ENCODE measurements at places on chromosomes 6 and 20.

DNA sequence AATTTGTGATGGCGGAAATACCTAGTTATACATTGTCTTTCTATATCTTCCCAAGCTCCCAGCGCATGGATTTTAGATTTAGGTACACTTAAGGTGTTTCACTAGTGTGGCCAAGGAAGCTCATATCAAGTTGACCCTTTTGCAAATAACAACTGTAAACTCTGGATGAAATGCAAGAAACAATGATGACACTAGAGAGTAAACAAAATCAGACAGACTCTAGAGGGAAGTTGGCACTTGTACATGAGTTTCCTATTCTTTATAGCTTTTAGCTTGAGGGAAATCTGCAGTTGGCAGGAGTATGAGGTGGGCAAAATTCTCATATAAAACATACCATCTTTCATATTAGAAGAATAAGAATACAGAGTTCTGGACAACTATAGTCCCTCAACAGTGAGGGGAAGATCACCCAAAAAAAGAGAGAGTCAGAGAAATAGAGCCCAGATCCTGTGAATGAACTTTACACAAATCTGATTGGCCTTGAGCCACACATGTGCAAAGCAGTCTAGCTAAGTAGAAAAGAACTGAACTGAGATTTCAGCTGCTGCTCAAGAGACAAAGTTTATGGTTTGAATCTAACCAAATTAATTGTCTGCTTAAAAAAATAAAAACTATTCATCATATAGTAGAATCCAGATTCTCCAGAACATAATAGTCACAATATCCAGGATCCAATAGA lies 26.1 kb downstream of the TXLNB start:
- no peak for DNase-seq

GRCh38 chr20:45359406-45360148 lies 3.4 kb upstream of the SYS1 start:
- peak; percentile 64 for DNase-seq

DNA sequence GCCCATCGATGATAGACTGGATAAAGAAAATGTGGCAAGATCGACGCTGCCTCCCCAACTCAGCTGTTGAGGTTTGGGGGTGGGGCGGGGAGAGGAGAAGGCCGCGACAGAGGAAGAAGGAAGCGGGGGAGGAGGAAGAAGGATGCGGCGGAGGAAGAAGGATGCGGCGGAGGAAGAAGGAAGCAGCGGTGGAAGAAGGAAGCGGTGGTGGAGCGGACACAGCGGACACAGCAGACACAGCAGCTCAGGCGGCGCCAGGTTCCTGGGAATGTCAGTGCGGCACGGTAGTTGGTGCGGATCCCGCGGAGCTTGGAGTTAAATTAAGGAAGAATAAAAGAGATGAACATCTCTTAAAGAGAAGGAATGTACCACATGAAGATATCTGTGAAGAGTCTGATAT lies 163.9 kb upstream of the NT5E start:
- DNase-seq: no peak

DNA sequence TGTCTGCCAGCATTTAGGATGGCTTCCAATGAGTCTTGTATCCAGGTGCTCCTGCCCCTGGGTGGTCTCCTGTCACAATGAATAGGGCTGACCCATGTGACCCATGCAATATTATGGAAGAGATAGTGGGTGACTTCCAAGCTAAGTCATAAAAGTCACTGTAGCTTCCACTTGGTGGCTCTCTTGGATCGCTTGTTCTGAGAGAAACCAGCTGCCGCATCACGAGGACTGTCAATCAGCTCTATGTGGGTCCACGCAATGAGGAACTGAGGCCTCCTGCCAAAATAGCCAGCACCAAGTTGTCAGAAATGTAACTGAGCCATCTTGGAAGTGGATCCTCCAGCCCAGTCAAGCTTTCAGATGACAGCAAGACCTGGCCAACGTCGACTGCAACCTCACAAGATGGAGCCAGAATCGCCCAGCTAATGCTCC lies 14.9 kb upstream of the MATN4 start:
- DNase-seq: peak; percentile 81

- DNase-seq: no peak
Measured at GRCh38 chr6:42100029-42100901, 42.2 kb downstream of the C6orf132 start.

DNA sequence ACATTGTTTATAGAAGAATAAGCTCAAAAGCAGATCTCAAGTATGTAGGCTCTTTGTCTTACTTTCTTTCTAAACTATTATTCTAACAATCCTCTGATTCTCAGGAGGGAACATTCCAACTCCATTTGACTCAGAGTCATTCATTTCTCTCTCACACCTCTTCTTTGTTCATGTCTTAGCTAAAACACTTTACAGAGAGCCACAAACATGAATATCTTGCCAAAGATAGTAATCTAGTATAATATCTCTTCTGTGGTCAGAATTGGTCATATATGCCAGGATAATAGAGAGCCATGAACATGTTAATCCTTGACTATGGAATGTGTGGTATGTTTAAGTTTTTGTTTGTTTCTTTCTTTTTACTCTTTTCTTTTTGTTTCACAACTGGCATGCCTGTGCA lies 456.0 kb upstream of the PTCHD4 start:
- no peak for DNase-seq

GRCh38 chr20:64025826-64026412 lies 10.1 kb upstream of the C20orf204 start:
- DNase-seq: no peak

DNA sequence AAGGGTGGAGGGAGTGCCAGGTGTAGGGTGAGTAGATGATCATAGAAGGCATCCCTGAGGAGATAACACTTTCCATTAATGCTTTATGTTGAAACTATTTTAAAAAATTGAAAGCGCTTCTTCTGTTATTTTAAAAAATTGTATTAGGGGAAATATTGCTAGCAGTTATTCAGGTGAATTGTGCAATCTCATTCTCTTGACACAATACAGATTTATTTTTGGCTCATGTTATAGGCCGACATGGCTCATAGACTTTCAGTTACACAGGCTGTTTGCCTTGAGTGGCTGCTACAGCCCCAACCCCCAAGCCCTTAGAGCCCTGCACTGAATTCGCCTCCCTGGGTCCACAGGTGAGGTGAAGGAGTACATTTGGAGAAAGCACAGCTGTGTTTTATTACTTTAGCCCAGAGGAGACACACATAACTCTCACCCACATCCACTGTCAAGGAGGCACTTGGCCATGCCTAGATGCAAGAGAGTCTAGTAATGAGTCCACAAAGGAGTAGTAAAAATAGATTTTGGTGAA lies 228.2 kb downstream of the RFPL4B start:
- DNase-seq: no peak

- DNase-seq: no peak
Measured at GRCh38 chr6:113585246-113585645, 271.9 kb upstream of the MARCKS start.

DNA sequence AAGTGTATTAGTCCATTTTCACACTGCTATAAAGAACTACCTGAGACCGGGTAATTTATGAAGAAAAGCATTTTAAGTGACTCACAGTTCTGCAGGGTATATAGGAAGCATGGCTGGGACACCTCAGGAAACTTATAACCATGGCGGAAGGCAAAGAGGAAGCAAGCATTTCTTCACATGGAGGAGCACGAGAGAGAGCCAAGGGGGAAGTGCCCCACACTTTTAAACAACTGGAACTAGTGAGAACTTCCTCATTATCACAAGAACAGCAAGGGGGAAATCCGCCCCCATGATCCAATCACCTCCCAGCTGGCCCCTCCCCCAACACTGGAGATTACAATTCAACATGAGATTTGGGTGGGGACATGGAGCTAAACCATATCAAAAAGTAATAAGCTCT lies 28.3 kb upstream of the B3GAT2 start:
- no peak for DNase-seq

DNA sequence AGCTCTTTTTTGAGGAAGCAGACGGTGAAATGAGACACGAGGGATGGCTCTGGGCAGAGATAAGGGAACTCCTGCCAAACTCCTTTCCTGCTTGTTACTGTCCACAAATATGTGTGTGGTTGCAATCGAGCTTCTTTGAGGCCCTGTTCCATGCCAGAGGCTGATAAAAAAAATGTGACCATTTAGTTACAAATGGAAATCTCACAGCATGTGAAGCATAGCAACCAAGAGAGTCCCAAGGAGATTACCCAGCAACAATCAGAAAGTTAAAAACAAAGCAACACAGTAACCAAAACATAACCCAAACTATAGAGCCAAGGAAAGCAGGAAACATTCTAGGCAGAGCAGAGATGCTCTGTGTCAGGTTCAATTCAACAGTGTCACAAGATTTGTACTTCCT lies 35.4 kb upstream of the HMGN3 start:
- DNase-seq: no peak

DNA sequence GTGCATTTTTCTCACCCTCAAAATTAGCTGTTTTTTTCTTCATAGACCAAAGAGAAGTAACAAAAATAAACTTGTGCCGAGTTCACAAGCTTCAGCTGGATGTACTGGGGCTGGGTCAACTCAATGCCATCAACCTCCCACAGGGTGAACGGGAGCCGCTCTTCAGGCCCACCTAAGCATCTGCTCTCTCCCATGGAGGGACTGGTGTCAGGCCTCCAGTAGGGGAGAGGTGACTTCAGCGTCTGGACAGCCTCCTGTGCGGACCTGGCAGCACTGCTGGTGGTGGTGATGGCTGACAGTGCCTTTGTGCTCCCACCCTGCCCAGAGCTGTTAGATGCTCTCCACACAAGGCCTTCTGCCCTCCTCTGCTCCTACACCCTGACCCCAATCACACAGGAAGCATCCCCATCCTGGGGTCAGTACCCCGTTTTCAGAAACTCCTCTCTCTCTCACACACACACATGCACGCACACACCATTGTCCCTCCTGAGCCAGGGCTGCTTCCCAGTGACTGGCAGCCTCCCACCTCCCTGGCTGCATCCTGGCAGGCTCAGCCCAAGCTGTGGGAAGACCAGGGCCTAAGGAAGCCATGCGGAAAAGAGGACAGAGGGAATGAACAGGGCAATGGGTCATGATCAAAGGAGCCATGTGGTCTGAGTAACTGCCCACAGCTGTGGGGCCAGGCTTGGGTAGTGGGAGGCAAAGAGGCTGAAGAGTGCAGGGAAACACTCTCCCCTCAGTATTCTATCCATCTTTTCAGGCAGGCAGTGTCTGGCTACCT lies 17.7 kb downstream of the CST8 start:
- no peak for DNase-seq

GRCh38 chr6:165575158-165575549 lies 87.9 kb downstream of the PDE10A start:
- no peak for DNase-seq

- no peak for DNase-seq
Measured at GRCh38 chr20:41889126-41889843, 271.1 kb upstream of the CHD6 start.

DNA sequence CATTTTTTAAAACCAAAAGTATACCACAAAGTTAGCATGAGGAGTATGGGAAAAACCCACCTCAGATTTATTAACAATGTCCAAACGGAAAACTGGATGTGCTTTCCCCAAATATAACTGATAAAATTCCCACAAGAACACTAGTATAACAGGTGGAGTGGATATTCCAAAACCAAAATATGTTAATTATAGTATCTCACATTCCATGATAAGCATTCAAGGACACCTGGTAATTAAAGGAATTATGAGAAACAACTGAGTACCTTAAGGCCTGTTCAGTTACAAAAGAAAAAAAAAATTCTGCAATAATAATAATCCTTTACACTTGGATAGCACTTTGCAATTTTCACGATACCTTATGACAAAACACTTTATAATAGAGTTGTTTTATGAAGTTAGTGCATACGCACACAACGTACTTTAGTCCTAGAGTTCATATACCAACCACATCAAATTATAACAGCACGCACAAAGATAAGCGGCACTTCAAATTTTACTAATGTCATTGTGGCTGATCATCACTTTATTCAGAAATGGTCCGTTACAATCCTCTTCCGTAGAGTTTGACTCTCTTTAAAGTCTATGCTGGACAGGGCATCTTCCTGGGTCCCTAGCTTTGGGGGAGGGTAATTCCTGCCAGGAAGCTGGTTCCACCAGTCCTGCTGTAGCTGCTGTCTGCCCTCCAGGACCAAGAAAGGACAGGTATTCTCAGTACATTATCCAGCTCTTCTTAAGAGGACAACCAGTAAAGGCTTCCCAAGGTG lies 1.7 kb downstream of the CDK19 start:
- no peak for DNase-seq

GRCh38 chr20:25000268-25000801 lies 7.8 kb upstream of the APMAP start:
- DNase-seq: peak; percentile 83

DNA sequence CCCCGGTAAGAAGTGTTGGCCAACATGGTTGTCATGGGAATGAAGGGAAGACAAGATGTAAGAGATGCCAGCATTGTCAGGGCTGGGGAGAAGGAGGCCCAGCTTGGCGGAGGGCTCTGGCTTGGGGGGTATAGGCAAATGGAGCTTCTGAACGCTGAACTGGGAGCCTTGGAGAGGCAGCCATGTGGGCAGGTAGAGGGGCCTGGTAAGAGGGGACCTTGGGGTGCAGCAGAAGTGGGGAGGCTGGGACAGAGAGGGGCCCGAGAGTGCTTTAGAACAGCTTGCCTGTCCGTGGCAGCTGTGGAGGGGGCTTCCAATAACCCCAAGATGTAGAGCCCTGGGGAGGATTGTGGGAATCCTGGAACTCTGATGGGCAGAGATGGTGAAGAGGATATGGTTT lies 3.0 kb downstream of the SLC22A1 start:
- no peak for DNase-seq

DNA sequence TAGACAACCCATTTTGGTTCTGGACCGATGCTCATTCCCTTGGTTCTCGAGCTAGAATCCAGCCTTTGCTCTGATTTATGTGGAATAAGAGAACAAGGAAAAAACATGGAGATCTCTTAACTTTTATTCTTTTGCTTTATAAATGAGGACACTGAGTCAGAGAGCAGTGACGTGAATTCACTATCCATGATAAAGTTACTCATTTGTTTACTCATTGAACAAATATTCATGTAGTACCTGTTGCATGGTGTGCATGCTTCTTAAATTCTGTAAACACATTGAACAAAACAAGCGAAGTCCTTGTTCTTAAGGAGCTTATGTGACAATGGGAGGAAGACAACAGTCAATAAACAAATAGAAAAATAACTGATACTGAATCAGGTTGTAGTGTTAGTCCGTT lies 56.9 kb downstream of the BMP2 start:
- DNase-seq: no peak

DNA sequence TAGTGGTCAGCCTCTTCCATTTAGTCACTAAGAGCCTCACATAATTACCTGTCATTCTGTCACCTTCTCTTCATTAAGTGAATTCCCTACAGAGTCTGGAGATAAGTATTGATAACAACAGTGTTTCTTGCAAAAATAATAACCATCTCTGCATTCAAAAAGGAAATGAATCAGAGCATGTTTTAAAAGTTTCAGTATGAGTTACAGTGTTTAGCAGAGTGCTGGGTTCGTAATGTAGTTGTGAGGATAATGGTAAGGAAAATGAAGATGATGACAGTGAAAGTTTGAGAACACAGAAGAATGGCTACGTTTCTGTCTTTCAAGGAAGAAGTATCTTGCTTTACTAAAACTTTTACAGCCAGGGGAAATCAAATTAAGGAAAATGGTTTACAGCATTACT lies 31.3 kb downstream of the GPRC6A start:
- DNase-seq: no peak

GRCh38 chr20:38581013-38581412 lies at the start of gene ADIG:
Gene ADIG (plus strand): TSS chr20:38581197. CDS start chr20:38581251, 54 bp downstream.
- DNase-seq: no peak

- peak; percentile 94 for DNase-seq
Measured at GRCh38 chr6:108294727-108295625, at the start of gene AFG1L. Gene AFG1L (plus strand): TSS chr6:108295054. CDS start chr6:108295080, 26 bp downstream.

All from tibial artery (tissue), 4 donors.